ENCODE measurements at places on chromosomes 6 and 20.

DNA sequence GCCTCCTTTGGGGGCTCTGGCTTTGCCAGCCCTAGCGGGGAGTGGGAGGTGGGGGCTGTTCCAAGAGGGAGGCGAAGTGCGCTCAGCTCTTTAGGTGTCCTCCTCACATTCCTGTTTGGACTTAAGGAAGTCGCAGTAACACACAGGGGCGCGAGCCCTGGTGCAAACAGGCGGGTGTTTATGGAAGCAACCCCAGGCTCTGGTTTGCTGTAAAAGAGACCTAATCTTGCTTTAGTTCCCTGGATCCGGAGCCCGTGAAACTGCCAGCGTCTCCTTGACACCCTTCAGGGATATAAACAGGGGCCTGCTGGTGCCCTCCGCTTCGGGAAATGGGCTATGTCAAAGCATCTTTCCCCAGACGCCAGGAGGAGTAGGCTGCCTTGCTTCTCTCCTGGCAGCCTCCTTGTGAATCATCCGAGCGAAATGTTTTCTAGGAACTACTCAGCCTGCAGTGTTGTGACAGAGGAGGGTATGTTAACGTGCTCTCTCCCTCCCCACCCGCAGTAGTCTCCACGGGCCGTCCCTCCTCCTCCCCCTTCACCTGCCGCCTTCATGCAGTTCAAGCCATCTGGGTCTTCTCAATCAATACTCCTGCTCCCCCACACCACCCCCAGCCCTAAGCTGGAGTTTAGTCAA, 168.0 kb upstream of the LRFN2 start:
- DNase-seq = peak; percentile 78

DNA sequence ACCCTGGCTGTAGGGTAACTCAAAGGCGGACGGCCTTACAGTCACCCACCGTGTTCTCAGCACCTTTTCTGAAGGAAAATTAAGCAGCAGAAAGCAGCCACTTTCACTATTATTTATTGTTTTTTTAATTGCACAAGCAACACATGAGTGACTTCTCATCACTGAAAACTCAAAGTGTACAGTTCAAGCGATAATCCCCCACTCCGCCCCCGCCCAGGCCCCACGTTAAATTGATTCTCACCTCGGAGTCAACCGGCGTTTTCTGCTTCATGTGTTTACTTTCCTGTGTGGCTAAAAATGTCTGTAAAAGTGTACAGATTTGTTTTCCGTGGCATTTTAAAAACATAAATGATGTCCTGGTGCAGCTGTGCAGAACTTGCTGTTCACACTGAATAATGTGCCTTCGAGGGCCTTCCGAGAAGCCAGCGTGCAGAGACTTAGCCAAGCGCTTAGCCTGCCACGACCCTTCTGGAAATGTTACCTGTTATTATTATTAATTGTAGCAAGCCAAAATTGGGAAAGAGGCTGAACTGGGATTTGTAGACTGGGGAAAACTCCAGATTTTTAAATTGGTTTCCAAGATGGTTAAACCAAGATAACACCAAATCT, 335.7 kb downstream of the CDH4 start:
- DNase-seq = no peak

DNA sequence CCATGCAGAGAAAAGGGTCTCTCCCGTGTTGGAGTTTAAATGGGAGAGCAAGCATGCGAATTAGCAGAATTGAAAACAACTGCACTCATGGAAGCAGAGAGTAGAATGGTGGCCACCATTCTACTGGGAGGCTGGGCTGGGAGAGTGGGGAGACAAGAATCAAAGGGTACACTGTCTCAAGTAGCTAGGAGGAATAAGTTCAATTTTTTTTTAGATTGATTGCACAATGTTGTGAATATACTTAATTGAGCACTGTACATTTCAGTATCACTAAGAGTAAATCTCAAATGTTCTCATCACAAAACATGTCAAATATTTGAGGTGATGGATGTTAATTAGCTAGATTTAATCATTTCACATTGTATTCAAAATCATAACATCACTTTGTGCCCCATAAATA, 34.6 kb upstream of the FAM50B start:
- DNase-seq = no peak

GRCh38 chr6:168133687-168134559, 54.9 kb upstream of the FRMD1 start:
- no peak for DNase-seq

DNA sequence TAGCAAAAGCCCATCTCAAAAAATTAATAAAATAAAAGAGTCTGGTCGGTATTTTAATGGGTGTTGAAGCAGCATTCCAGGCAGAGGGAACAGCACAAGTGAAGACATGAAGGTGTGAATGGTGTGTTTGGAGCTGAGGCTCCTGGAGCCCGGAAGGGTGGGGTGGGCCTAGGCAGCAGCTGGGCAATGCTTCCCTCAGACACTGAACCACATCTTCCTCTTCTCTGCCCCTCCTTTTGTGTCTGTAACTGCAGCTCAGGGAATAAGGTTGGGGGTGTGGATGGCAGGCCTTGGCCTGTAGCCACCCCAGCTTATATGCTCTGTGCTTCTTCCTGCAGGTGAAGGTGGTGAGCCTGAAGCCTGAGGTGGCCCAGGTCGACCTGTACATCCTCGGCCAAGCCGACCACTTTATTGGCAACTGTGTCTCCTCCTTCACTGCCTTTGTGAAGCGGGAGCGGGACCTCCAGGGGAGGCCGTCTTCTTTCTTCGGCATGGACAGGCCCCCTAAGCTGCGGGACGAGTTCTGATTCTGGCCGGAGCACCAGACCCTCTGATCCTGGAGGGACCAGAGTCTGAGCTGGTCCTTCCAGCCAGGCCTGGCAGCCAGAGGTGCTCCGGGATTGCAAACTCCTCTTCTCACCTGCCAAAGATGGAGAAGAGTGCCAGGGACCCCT, 26.6 kb downstream of the POFUT1 start:
- no peak for DNase-seq

DNA sequence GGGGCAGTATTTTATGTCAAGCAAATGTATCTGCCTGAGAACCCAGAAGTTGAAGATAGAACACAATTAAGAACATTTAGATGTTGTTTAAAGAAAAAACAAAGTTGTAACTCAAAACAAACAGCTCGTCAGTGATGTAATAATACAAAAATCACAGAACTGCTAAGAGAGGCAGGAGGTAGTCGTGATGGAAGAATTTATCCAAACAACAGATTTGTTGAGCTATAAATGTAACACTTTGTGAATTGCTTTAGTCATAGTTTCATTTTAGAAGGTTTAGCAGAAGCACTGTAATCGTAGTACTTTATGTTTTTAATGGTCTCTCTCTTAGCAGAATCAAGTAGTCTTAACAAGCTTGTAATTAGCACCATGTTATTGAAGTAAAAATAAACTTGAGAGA, 73.6 kb downstream of the SCAF8 start:
- no peak for DNase-seq

- no peak for DNase-seq
Measured at GRCh38 chr20:38387953-38388352, 41.7 kb downstream of the LBP start.

- no peak for DNase-seq
Measured at GRCh38 chr20:10877342-10877741, 203.5 kb upstream of the JAG1 start.

GRCh38 chr6:118318648-118319047, 229.4 kb upstream of the PLN start:
- DNase-seq = no peak

GRCh38 chr20:60024801-60025200, 66.6 kb downstream of the CDH26 start:
- no peak for DNase-seq

DNA sequence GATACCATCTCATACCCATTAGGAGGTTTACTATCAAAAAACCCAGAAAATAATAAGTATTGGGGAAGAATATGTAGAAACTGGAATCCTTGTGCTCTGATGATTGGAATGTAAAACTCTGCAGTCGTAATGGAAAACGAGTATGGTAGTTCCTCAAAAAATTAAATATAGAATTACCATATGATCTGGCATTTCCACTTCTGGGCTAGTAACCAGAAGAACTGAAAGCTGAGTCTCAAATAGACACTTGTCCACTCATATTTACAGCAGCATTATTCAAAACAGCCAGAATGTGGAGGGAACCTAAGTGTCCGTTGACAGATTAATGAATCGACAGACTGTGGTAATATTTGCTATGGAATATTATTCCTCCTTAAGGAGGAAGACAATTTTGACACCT, 44.3 kb downstream of the FOXC1 start:
- no peak for DNase-seq

DNA sequence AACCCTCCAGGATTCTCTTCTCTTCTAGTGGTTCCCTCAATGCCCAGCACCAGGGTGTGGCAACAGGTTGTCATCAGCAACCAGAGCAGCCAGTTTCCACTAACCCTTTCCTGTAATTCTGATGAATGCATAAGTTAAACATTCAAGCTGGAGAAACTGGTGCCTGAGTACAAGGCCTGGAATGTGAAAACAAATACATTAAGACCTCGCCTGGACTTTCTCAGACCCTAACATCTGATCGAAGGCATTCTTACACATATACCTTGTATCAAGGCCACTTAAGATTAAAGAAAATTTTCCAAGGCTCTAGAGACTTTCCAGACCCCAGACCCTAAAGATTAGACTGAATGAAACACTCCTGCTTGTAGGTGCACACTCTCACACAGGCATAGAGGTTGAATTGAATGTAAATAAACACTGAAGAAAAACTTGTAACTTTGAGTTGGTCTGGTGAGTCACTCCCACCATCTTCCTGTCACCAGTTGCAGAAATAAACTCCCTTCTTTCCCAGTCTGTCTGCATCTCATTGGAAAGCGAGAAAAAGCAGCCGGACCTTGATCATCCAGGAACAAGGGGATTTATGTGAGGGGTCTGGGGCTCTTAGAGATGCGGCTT, 9.0 kb downstream of the LRP11 start:
- DNase-seq = no peak

DNA sequence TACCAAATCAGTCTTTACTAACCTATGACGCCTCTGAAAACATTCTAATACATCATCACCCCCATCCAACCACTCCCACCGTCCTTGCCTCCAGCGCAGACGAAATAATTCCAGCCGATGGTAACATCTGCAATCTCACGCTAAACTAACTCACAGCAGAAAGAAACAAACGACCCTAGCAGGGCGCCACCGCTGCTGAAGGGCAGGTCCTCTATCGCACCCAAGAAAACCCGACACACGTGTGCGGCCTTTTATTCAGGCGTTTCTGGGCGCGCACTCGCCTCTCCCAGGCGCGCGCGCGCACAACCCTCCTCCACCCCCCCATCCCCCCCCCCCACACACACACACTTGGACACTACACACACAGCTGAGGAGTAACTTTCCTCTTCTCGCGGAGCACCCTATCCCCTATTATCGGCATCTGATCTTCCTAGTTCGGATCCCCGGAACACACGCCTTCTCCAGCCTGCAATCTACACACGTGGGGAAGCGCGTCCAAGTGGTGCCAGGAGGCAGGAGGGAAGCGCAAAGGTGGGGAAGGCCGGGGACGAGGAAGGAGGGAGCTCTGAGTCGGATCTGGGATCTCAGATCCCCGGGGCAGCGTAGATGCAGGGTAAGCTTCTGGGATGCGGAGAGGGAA, 1.4 kb downstream of the GFOD1 start:
- DNase-seq = peak; percentile 81

DNA sequence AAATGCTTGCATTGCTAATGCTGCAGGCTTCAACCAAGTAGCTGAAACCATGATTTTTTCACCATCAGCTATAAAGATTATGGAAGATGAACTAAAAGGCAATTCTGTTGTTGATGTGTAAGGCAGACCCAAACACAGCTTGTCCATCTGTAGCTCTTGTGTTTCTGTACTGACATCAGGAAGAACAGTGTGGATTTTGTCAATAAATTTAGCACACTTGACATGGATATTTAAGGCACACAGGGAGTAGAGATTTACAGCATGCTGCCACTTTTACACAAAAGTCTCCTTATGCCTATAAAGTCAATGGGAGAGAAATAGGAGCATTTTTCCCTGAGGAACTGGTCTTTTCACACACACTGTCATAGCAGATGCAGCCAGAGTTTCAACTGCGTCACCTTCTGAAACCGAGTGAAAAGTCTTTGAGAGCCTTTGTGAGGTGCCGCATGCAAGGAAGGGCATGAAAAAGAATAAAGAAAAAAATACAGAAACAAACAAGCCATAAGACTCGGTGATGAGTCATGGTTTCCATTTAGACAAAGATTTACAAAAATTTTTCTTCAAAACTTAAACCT, 261.4 kb upstream of the TFAP2D start:
- DNase-seq = no peak

DNA sequence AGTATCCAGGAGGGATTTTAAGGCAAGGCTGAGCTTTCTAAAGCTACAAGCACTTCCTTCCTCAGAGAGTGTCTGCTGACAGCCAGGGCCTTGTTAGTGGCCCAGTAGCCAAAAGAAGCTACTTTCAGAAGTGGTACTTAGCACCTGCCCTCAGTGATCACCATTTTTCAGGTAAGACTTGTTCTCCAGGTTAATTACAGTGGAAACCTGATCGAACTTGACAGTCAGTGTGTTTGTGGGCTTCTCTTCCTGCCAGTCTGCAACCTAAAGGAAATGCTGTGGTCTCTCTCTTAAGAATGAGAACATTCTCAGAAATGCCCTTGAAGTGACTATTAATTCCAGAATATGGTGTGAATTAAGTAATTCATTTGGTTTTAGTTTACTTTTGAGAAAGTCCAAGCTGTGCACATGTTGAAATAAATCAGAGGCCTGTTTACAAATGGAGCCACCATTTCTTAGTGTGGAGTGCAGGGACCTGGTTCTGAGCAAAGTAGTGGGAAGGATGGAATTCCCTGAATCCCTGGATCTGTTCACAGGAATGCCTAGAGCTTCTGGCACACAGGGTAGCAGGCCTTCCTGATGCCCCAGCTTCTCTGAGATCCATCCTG, 185.3 kb upstream of the AGPAT4 start:
- DNase-seq = no peak

DNA sequence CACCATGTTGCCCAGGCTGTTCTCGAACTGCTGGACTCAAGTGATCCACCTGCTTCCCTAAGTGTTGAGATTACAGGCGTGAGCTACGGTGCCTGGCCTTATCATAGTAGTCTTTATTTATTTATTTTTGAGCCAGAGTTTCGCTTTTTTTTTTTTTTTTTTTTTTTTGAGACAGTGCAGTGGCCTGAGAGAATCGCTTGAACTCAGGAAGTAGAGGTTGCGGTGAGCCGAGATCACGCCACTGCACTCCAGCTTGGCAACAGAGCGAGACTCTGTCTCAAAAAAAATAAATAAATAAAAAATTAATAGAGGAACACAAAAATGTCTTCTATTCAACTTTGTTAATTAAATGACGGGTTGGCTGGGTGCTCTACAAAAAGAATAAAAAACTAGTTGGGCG, 12.9 kb downstream of the MAPRE1 start:
- DNase-seq = no peak

- no peak for DNase-seq
Measured at GRCh38 chr6:158377860-158378259, 65.6 kb downstream of the TULP4 start.

DNA sequence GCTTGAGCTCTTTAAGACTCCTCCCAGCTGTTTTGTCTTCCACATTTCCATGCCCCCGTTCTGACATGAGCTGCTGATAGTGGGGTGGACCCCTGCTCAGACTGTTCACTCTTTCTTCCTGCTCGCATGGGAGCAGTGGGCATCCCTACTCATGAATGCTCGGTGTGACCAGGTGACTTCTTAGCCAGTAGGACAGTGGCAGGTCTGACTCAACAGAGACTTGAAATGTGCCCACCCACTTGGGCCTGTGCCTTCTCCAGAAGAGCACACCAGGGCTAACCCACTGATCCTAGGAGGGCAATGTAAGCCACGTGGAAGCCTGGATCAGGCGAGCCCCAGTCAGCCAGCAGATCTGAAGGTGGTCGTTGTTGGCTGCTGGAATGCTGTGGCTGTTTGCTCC, 582.0 kb downstream of the QKI start:
- DNase-seq = no peak
